ENCODE measurements at places on chromosomes 16 and 17.
A peak's percentile ranks its signal among the peaks of the same experiment; 100 is the strongest.

DNA sequence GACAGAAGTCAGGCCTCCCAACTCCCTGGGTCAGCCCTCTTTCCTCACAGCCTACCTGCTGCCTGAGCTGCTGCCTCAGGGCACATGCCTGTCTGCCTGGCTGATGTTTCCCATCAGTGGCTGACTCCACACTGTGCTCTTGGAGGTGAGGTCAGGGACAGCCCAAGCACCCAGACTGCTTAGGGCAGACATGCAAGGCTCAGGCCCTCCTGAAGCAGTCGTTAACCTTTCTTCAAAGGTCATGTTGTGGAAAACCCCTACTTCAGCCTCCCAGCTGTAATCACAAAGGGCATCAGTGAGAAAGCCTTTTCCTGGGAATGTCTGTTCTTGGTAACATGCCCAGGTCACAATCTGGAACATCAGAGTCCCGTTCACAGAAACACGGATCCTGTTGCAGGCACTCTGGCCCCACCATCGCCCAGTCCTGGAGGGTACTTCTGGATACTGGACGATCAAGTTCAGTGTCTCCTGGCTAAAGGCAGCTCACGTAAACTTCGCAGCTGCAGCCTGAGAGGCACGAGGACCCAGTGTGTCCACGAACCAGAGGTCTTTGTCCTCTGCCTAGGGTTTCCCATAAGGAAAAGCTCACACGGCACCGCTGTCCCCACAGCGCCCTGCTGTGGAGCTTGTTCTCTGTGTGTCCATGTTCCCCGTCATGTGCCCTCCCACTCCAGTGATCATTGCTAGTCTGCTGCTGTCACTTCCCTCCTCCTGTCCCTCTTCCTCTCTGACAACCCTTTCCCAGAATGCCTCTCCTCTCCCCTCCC lies 54.9 kb downstream of the GNAO1 start:
- peak; percentile 32 for DNase-seq

GRCh38 chr17:72693151-72693878 lies 399.2 kb downstream of the SLC39A11 start:
- DNase-seq, result no peak

DNA sequence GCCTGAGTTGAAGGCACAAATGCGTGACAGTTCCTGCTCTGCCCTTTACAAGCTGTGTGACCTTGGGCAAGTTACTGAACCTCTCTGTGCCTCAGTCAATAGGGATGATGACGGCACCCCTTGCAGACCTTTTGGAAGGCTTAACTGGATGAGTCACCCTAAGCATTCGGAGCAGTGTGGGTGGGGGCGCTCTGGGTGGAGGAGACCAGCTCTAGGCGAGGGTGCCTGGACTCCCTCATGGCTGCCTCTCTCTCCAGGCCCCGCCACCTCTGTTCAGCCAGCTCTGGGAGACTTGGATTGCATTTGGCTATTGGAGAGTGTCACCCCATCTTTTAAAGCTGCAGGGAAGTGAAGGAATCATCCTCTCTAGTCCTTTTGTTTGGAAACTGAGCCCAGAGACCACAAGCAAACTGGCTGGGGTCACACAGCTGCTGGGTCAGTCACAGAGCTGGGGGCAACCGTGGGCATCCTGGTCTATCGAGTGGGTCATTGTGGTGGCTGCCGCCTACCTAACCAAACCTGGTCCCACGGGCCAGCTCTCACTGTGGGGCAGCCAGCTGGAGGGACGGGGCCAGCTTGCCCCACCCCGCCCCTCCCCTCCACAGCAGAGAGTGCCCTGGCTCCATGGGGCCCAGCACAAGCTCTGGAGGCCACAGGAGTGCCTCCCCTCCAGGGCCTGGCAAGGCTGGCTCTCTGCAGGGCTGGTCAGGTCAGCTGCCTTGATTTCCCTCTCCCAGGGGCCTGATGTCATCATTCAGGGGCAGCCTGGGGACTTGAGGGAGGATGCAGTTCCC lies 20.2 kb upstream of the GSE1 start:
- no peak for DNase-seq

DNA sequence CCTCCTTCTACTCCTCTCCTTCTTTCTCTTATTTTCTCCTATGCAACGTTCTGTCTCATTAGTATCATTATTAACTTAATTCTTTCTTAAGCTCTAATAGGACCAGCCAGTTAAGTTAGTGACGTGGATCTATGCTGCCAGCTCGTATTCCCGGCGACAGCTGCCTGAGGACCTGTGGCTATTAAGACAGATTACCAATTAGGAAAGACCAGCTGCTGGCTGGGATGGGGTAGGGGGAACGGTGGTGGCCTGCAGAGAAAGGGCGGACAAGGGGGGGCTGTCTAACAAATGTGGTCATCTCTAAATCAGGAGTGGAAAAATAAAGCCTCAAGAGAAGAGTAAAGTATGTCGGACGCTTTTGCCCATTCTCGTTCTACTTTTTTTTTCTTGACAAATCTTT lies 770 bp upstream of the MYH3 start:
- DNase-seq, result no peak

DNA sequence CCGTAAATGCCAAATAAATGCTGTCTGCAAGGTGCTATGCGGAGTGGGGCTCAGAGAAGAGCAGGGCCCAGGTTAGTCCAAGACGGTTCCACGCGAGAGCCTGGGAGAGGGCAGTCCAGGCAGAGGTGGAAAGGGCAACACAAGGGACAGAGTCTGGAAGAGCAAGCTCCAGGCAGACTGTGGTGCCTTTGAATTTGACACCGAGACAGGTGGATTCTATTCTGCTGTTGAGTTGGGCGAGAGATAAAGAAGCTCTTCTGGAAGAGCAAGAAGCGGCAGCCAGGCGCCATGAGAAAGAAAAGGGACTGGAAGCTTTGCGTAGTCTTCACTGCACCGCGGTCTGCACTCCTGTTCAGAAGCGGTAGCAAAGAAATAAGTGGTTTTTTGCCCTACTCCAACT lies 55.6 kb downstream of the CYTH1 start:
- DNase-seq, result no peak

DNA sequence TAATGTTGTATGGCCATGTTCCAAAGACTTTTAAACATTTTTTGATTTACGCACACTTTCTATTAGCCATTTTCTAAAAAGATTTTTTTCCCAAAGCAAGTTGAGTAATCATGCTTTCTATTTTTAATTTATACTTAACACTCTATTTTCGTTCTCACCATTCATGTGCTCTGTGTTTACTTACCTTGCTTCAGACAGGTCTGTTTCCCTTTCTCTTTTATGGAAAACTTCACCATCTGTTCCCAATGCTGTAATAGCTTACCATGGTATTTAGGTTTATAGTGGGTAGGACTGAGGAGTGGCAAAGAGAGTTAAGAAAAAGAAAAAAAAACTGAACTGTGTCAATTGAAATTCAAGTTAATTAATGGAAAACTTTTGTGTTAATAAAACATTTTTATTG lies 37.5 kb upstream of the KCNJ16 start:
- no peak for DNase-seq

GRCh38 chr16:48123104-48123788 lies 32.5 kb downstream of the ABCC12 start:
- DNase-seq, result peak; percentile 84

DNA sequence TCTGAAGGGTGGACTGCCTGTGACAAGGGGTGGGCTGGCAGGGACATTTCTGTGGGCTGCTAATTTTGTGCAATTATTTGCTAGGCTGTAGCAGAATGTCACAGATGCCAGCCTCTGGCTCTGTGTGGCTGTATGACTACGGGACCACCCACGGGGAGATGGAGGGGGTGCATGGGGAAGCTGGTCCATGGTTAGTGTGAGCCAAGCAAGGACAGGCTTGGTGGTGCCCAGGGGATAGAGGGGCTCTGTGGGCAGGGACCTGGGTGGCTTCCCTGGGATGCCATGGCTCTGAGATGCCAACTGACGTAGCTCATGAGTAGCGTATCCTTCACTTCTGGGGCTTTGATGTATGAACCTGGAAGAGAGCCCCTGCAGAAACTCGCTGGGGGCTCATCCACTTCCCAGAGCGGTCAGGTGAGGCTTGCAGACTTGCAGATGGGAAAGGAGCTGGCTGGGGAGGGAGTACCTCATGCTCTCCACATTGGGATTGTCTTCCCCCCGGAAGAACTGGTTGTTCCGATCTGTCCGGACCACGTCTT lies 87.2 kb downstream of the TBC1D16 start:
- DNase-seq, result no peak

DNA sequence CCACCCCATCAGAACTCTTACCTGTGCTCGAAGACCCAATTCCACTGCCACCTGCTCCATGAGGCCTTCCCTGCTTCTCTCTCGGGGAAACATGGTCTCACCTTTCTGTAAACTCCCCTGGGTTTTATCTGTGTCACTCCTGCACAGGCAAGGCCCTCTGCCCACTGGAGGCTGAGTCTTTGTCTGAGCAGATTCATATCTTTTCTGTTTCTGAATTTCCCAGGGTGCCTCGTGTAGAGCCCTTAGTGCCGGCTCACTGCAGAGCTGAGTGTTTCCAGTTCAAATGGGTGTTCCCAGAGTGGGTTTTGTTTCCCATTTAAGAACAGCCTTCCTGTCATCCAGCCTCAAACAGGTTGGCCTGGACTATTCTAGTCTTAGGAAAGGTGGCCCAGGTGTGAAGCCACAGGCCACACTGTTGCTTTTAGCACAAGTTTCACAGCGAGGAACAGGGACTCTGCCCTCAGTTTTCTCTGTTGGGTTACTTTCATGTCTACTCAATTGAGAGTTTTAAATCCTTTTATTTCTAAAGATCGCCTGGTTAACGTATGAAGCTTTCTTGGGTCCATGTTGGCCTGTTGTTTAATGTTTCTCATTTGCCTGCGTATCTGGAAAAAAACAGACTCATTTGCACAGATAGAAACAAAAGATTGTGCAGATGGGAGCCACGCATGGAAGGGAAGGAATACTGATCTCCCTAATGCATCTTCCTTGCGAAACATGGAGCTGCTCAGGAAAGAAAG lies 228.7 kb downstream of the MSI2 start:
- no peak for DNase-seq

- DNase-seq, result no peak
Measured at GRCh38 chr16:53612003-53612402, 91.7 kb downstream of the RPGRIP1L start.

DNA sequence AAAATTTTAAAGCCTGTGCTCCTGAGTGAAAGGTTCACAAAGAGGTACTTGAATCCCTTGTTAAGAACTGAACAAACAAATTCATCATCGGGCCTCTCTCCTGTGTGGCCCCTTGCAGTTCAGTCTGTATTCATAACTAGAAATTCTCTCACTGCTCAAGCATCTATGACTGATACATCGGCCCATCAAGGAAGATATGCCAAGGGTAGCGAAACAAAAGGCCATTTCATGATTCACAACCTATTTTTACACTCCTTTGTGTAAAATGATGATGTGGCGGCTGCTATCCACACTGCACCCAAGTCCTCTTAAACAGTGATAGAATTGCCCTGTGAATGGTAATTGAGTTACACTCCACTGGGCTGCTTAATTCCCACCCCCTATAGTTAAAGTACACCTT lies 204.6 kb downstream of the STX8 start:
- peak; percentile 5 for DNase-seq

GRCh38 chr17:18990331-18990730 lies 14.2 kb downstream of the FAM83G start:
- no peak for DNase-seq

DNA sequence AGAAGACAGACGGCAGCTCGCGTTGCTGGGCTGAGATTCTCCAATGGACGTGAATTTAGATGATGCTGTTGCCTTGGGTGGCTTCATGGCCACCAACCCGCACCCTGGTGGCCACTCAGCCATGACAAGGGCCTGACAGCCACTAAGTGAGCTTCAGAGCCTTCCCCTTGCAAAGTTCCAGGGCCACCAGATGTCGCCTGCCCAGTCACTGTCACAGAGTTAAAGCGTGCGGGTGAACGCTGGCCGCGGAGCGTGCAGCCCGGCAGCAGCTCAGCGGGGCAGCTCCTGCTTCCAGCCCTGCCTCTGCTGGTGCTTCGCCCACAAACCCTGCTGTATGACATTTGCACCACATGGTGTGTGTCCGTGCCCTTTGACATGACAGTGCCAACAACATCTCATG lies 13.3 kb upstream of the KREMEN2 start:
- DNase-seq, result no peak

GRCh38 chr17:3821101-3821500 lies 20.1 kb upstream of the ITGAE start:
- DNase-seq, result no peak

DNA sequence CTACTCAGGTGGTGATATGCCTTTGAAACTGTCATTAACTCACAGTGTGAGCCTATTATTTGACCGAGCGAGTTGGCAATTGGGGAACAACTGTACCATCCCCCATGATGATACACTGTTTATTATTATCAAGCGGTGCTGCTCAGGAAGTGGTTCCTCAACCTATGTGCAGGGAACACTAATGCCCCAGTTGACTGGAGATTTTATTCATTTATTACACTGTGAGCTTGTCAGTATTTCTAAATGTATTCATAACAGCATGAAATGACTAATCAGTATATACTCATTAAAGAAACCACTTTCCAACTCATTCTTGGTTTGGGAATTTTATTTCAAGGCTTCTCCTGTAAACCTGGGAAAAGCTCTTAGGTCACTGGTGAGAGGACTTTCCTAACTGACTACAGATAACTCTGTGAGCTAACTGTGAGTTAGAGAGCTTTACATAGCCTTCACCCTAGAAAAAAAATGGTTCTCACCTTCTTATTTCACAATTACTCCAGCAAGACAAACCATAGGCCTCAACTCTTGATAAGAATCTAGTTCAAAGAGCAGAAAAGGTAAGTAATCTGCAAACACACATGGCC lies 42.4 kb downstream of the NXPH3 start:
- no peak for DNase-seq

GRCh38 chr17:76867578-76868175 lies 527 bp upstream of the MGAT5B start:
- DNase-seq, result no peak

GRCh38 chr17:29744121-29744520 lies 121.4 kb upstream of the CORO6 start:
- DNase-seq, result no peak

DNA sequence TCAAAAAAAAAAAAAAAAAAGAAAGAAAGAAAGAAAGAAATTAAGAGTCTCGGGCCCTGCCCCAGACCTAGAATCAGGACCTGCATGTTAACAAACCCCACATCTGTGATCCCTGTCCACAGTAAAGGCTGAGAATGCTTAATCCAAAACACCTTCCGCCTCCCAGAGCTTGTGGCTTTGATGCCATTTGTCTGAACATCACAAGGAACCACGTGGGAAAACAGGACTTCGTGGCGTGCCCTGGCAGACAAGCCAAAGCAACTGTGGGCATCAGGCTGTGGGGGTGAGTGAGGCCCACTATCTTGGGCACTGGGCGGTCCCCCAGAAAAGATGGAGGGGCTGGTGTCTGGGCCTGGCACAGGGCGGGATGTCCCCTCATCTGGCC lies 173.4 kb upstream of the CIBAR2 start:
- DNase-seq, result no peak

- no peak for DNase-seq
Measured at GRCh38 chr16:4624827-4625559, 367 bp downstream of the MGRN1 start.

- DNase-seq, result no peak
Measured at GRCh38 chr16:85491798-85492294, 121.3 kb upstream of the GSE1 start.

GRCh38 chr16:79653373-79653891 lies 52.9 kb upstream of the MAF start:
- no peak for DNase-seq

Measured in SW 1271 (cell line).